ENCODE measurements at places on chromosomes 11 and 22.

GRCh38 chr22:24099071-24099470 lies 82.2 kb upstream of the SUSD2 start:
- no peak for DNase-seq

- no peak for DNase-seq
Observed at GRCh38 chr11:96114178-96115064, 190.5 kb upstream of the MTMR2 start.

- DNase-seq, result peak; percentile 45
Observed at GRCh38 chr11:118607401-118608359, at the start of gene PHLDB1. PHLDB1 (plus strand) TSS chr11:118607615; CDS start chr11:118613837, 6,222 bp downstream.

- no peak for DNase-seq
Observed at GRCh38 chr11:110187731-110188130, 94.5 kb downstream of the ZC3H12C start.

- no peak for DNase-seq
Observed at GRCh38 chr22:27772081-27772983, 29.2 kb downstream of the MN1 start.

DNA sequence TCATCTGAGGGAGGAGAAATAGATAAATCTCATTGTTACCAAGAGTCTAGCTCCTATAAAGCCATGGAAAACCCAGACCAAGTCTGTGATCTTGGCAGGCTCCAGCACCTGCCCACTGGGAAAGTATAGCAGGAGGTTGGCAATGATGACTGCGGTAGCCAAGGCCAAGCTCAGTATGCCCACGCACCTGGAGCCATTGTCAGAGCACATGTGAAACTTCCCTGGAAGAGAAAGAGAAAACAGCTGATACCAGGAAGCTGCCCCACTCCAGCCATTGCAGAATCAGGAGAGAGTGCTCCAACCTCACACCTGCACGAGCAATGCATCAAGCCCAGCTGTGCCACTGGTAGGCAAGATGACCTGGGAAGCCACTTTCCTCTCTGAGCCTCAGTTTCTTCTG lies 62.2 kb upstream of the HEPHL1 start:
- no peak for DNase-seq

DNA sequence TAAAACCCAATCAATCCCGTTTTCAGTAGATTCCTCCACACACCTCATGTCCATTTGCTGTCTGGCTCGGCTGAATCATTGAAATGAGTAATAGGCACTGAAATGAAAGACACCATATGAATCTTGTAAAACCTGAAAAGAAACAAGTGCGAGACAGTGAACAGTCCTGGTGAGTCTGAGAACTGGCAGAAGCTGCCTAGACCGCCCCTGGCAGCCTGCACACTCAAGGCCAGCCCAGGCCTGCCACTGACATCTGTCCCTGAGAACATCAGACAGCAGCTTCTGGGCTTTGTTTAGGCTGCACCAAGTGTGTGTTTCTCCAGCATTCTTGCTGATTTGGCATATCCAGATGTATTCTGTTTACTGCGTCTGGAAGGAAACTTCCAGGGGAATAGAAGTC lies 44.8 kb downstream of the ENDOD1 start:
- DNase-seq, result no peak

DNA sequence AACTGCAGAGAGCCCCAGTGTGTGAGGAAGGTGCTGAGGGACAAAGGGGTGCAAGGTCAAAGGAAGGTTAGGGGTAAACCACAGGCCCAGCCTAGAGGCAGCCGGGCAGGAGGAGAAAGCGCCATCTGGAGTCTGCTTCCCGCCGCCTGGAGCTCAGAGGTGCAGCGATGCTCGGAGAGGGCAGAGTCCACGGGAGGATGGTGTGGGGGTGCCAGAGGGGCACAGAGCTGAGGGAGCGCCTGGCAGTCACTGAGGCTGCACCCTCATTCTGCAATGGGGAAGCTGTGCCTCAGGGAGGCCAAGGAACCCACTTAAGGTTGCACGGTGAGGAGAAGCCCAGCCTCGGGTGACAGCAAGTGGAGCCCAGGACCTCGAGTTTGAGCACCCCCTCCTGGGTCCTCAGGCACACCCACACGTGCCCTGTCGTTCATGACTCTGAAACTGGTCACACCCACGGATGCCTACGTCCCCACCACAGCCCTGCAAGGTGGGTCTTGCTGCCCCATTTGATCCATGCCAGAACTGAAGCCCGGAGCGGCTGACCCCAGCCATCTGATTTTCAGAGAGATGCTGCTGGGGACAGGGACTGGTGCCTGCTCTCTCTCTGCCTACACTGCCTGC lies 1.6 kb downstream of the IL2RB start:
- peak; percentile 51 for DNase-seq

DNA sequence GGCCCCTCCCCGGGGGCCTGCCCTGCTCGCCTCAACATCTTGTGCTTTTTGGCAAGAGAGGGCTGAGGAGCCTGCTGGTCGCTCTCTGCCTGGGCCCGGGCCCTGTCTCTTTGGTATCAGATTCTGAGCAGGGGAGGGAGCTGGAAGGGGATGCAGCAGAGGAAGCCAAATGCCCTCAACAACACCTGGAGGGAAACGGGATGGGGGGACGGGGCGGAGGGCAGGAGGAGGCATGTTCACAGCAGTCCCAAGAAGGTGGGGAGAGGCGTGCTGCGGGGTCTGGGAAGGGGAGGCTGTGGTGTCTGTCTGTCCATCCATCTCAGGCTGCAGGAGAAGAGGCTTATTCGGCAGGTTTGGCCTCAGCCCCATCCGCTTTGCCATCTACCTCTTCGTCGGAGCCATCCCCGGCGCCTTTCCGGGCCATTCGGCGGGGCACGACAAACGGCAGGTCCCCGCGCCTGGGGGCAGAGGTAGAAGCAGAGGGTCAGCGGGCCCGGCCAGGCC lies 29.4 kb downstream of the APOL1 start:
- no peak for DNase-seq

DNA sequence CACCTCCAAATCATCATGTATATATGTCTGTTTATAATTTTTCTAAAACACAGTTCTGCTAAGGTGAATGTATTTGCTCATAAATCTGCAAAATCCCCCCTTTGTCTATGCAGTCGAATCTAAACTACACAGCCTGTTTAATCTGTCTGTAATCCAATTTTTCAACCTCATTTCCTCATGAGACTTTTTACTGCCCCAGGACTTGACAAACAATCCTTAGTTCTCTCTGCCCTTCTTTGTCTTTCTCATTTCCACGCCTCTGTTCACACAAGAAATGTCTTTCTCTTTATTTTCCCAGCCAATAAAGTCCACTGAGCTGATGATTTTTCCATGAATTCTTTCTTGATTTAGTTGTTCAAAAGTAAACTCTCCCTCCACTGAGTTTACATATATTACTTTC lies 1154.3 kb downstream of the FAM181B start:
- no peak for DNase-seq

- DNase-seq, result no peak
Observed at GRCh38 chr11:76139314-76139713, 67.0 kb downstream of the WNT11 start.

- no peak for DNase-seq
Observed at GRCh38 chr11:63893355-63893754, 23.6 kb downstream of the RCOR2 start.

- DNase-seq, result no peak
Observed at GRCh38 chr22:48076008-48076407, 1313.6 kb downstream of the TBC1D22A start.

- DNase-seq, result no peak
Observed at GRCh38 chr11:45050111-45050510, 96.3 kb upstream of the PRDM11 start.

- no peak for DNase-seq
Observed at GRCh38 chr11:104688731-104689130, 209.5 kb downstream of the CASP12 start.

All from activated naive CD4-positive, alpha-beta T cell treated with anti-CD3 and anti-CD28 coated beads for 36 hours (primary cell).